Suppressor macrophage treated with lipopolysaccharide for 1 hour (primary cell): ENCODE measurements at places on chromosomes 1 and 21.
A peak's percentile ranks its signal among the peaks of the same experiment; 100 is the strongest.

GRCh38 chr1:108140936-108141335 lies 59.2 kb downstream of the SLC25A24 start:
- DNase-seq: peak; percentile 34

- no peak for DNase-seq
Measured at GRCh38 chr1:21492356-21492625, 16.9 kb upstream of the ALPL start.

- DNase-seq: no peak
Measured at GRCh38 chr1:170853302-170853701, 82.0 kb upstream of the MROH9 start.

DNA sequence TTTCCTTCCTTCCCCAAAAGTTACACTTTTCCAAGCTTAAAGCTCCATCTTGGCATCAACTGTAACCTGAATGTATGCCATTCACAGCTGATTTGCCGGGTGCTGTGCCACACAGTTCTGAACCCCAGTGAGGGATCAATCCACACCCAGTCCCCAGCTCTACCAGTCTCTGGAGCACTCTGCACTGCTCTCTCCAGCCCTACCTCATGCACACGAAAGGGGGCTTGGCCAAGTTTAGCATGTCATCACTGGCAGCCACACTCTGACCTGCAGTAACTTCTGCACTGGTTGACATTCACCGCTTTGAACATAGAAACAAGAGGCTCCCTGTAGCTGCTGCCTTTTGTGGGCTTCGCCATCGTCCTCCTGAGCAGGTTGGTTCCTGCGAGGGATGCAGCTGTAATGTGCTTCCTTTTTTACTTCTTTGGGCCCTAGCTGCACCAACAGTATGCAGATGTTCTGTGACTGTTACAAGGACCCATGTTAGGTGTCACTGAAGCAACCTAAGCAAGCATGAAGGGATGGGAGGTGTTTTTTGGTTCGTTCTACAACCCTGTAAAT lies 135.4 kb upstream of the SLC44A3 start:
- DNase-seq: no peak

- DNase-seq: no peak
Measured at GRCh38 chr1:59779949-59780348, 34.8 kb upstream of the HOOK1 start.

DNA sequence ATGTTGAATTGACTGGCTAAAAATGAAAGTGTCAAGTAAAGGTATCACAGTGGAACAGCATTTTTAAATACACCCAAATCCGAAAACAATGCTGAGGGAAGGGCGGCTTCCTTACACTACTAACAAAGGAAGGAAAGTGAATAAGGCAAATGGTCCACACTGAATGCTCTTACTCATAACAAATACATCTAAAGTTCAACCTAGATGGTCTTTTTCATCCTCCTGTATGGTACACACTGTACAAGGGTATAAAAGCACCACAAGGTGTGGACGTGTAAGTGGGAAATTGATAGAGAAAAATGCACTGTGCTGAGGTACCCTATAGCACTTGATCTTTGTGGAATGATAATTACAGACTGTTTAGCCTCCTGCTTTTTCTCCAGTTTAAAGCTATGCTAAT lies 7.1 kb upstream of the PALMD start:
- no peak for DNase-seq

- DNase-seq: no peak
Measured at GRCh38 chr1:86718786-86719185, 14.4 kb downstream of the SH3GLB1 start.

DNA sequence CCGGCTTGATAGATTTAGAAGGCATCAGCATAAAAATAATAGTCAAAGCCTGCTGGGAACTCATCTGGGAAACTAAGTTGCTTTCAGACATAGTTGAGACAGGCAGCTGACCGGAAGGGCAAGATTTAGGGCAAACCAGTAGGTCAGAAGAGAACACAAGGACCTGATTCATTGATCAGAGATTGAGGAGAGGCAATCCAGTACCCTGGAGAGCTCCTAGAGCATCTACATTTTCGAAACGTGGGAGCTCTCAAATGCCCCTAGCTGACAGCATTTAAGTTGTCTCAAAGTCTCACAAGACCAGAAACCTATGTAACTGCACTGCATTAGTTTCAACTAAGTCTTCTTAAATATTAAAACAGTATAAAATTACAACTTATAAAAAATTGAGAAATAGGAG lies 22.9 kb upstream of the MTF2 start:
- peak; percentile 41 for DNase-seq
